ENCODE measurements at places on chromosomes 4 and X.
A peak's percentile ranks its signal among the peaks of the same experiment; 100 is the strongest.

- DNase-seq: no peak
Observed at GRCh38 chr4:37392521-37393255, 148.1 kb downstream of the NWD2 start.

GRCh38 chr4:110793890-110794554 lies 171.1 kb upstream of the PITX2 start:
- peak; percentile 9 for DNase-seq

- DNase-seq: no peak
Observed at GRCh38 chrX:44178274-44179053, 165.0 kb downstream of the EFHC2 start.

GRCh38 chr4:57214654-57215411 lies 104.6 kb upstream of the IGFBP7 start:
- no peak for DNase-seq

GRCh38 chr4:48090621-48091020 lies 43.4 kb downstream of the TXK start:
- DNase-seq: no peak

- no peak for DNase-seq
Observed at GRCh38 chrX:53073115-53073586, 9.0 kb upstream of the TSPYL2 start.

- peak; percentile 15 for DNase-seq
Observed at GRCh38 chr4:22238742-22239141, 277.1 kb downstream of the ADGRA3 start.

GRCh38 chrX:27555514-27555913 lies 34.6 kb upstream of the DCAF8L2 start:
- DNase-seq: peak; percentile 9

- no peak for DNase-seq
Observed at GRCh38 chr4:74255096-74255495, 53.2 kb upstream of the EPGN start.

GRCh38 chrX:69564665-69565064 lies 51.2 kb upstream of the EDA start:
- no peak for DNase-seq

- no peak for DNase-seq
Observed at GRCh38 chr4:48368389-48368788, 27.1 kb downstream of the SLAIN2 start.

GRCh38 chr4:155734065-155734464 lies 24.8 kb upstream of the GUCY1B1 start:
- DNase-seq: no peak

- no peak for DNase-seq
Observed at GRCh38 chr4:29553846-29554245, 1166.3 kb upstream of the PCDH7 start.

DNA sequence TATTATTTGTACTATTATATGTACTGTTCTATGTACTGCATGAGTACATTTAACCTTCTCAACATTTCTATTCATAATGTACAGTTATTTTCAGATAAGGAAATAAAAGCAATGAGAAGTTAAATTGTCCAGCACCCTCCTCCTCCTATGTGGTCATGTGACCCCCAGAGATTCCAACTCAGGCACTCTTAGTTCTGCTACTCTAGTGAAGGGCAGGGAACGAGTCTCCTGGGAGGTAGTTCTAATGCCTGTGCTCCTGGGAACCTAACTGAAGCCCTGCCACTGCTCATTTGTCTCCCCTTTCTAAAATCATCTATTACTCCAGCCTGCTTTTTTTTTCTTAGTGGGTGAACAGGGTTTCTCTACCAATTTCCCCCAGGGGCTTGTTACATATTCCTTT lies 105.9 kb upstream of the GPRIN3 start:
- no peak for DNase-seq

GRCh38 chr4:8575457-8575856 lies 4.7 kb upstream of the GPR78 start:
- peak; percentile 19 for DNase-seq

DNA sequence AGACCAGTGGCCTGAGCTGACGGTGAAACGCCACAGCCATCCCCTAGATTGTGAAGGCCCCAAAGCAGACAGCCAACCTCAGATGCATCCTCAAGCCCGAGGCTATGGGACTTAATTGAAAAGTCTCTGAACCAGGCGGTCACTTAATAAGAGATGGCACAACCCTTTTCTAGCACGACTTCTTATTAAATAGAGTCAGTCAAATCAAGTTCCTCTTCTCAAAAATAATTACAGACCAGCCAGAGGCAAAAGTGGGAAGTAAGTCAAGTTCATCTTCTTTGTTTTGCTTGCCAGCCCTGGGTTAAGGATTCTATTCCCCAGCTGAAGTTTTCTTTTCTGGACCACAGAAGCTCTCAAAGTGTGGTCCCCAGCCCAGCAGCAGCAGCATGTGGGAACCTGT lies 9.7 kb upstream of the SH3KBP1 start:
- DNase-seq: no peak

- DNase-seq: no peak
Observed at GRCh38 chrX:118156254-118156952, 39.8 kb upstream of the KLHL13 start.

DNA sequence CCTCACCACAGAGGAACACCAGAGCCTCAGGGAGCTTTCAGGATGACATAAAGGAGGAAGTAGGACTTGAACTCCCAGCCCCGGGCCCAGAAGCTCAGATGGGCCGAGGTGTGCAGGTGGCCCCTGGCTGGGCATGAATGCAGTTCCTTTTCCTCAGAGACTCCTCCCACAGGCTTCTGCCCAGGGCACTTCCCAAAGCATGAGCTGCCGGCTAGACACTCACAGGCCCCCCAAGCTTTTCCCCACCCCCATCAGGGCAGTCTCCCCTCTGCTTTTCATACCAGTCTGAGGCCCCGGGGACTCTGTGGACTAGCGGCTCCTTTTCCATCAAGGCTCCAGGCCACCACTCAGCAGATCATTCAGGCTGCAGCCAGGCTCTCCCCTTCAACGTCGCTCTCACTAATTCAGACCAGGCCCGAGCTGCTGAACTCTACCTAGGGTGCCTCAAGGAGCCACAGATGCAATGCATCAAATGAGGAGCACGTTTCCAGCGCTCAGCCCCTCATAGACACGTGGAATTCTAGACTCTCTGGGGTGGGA lies 36.9 kb downstream of the HMX1 start:
- peak; percentile 61 for DNase-seq

DNA sequence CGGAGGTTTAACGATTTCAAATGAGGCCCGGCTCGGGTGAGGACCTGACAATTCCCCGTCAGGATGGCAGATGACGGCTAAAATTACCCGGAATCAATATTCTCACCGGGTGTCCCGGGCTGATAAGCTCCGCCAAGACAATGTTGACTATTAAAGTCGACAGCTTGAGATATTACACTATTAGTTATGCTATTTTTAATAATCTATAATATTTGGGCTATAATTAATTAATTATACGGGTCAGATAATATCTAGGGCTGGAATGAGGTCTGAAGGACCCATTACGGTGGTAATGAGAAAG lies 9.4 kb upstream of the NKX1-1 start:
- DNase-seq: no peak

- DNase-seq: no peak
Observed at GRCh38 chrX:41145920-41146608, 60.8 kb downstream of the USP9X start.

- no peak for DNase-seq
Observed at GRCh38 chr4:19379191-19379708, 872.5 kb upstream of the SLIT2 start.

DNA sequence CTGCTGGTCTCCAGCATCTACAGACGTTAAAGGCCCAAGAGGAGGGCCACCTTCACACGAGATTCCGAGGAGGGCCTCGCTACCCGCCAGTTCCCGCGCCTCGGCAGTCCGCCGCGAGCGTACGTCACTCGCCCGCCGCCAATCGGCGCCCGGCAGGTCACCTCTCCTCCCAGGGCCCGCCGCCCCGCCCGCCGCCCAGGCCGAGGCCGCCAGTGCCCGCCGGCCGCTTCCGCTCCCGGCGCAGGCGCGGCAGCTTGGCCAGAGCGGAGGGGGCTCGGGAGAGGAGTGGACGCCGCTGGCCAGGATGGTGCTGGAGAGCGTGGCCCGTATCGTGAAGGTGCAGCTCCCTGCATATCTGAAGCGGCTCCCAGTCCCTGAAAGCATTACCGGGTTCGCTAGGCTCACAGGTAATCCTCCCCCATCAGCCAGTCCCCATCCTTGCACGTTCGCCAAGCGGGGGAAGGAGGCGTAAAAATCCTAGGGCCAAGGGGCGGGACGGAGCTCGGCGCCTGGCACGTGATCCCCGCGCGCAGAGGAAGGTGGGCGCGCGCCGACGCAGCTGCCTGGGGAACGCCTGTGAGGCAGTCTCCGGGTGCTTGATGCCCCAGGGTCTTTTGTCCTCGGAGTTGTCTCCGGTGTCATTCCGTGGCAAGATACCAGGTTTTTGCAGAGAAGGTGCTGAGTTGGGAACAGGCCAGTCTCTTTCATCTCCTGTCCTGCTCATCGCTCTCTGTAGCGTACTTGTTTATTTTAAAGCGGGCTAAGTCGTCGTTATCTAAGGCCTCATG lies at the start of gene CISD2:
Gene CISD2, plus strand, starts transcription at position 212 of the 788 bp plus-strand sequence. Its CDS starts 93 bp downstream, at position 305.
- peak; percentile 93 for DNase-seq

GRCh38 chrX:155767876-155768769 lies 113.0 kb upstream of the VAMP7 start:
- peak; percentile 16 for DNase-seq

DNA sequence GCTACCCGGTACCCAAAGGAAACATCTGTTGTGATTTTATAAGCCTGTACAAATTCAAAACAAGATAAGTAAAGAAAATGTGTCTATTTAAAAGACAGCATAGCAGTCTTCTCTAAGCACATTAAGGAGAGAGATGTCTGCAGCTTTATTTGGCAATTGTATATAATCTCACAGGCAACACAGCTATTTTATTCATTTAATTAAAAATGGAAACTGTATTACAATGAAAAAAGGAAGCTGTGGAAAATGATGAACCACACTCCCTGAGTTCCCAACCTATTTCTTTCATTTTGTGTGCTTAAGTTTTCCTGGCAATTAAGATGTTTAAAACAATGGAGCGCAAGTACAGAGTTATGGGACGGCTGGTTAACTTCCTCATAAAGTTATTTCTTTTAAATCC lies 78.4 kb downstream of the CBLL2 start:
- DNase-seq: no peak

GRCh38 chr4:169131556-169132208 lies 121.6 kb upstream of the CBR4 start:
- no peak for DNase-seq

- DNase-seq: peak; percentile 55
Observed at GRCh38 chr4:125313497-125313896, 1.3 kb upstream of the FAT4 start.

DNA sequence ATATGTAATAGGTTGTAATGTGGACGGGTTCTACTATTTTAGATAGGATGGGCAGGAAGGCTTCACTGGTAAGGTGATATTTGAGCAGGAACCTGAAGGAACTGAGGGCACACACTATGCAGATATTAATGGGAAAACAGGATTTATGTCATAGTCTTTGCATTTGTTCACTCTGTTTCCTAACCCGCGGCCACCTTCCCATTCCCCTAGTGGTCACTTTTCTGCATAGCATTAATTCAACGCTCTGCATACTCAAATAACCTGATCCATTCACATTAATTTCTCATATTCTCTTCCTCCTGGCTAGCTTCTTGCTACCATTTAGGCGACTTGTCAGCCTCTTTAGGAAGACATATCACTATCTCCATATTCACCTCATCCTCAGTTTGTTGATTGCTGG lies 61.5 kb downstream of the GSPT2 start:
- DNase-seq: peak; percentile 10

GRCh38 chr4:106454581-106454980 lies 86.0 kb upstream of the GIMD1 start:
- no peak for DNase-seq

DNA sequence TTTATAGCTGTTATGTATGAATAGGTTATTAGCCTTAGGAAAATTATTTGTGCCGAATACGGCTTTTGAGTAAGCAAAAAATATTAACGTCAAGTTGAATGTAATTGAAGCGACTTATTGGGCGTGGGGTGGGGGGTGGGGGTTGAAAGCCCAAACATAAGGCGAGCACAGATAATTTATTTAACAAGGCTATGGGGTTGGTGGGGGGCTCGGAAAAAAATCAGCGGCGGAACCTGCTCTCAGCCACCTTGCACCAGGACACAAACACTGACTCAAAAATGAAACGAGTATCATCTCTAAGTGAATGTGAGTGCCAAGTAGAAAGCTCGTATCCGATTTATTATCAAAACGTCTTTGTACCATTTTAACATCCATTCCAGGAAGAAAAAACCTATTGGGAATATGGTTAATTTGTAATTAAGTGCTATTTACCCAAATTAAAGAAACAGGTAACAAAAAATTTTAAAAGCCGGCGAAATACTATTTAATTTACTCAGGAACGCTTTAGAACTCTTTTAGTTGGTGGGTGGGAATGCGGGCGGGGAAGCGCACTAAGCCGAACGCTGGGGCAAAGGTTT lies 902 bp upstream of the LARP1B start:
- DNase-seq: no peak

- DNase-seq: peak; percentile 11
Observed at GRCh38 chrX:38347136-38347535, 5.3 kb upstream of the OTC start.

GRCh38 chrX:139158256-139158655 lies 372.3 kb upstream of the F9 start:
- no peak for DNase-seq

- peak; percentile 7 for DNase-seq
Observed at GRCh38 chrX:35244796-35245508, 302.4 kb downstream of the FAM47B start.

DNA sequence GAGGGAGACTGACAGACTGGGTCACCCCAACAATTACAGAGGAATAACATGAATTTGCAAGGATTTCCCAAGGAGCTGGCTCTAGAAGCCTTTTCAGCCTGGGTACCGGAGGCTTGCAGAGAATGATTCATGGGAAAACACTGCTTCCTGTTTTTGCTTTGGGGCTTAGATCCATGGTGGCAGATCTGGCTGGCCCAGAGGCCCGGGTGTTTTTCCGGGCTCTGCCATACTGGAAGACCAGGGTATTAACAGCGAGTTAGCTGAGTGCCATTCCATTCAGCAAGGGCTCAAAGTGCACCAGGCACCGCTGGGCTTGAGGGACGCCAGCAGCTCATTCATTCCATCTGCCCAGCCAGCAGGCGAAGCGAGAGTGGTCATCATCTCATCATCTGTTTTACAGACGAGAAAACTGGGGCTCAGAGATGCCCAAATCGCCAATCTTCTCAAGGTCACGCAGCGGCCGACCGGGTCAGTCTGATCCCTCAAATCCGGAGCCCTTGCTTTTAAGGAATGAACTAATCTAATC lies 1.3 kb downstream of the WDR1 start:
- no peak for DNase-seq

DNA sequence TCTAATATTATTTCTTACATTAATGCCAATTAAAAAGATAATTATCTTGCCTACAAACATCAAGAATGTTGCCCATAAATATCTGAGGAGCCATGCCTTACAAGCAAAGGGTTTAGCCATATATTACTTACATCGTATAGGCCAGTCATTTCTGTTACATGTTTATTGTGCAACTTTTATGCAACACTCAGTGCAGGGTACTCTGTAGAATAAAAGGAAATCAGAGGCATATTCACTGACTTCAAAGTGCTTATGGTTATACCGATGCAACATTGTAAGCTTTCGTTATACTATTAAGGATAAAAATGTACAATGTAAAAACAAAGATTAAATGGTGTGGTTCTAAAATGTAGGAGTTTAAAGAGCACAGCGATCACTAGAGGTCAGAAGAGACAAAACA lies 315.9 kb downstream of the PCDH10 start:
- no peak for DNase-seq

Measured in H7 (cell line).